ENCODE measurements at places on chromosomes 11 and 22. TPM values are rescaled to one million over a fixed set of nuclear protein-coding genes. Genes with fewer than 3 reads are reported as not detected.

The PRAME gene
- not detected for total RNA-seq

The TMEM121B gene
- 1.6 TPM for total RNA-seq

The PGM2L1 gene
- total RNA-seq = 3.5 TPM

The HOATZ gene
- total RNA-seq = not detected

The CASP5 gene
- total RNA-seq = not detected

The DUSP8 gene
- total RNA-seq = under 0.01 TPM

The PPFIBP2 gene
- 3.0 TPM for total RNA-seq

The ADORA2A gene
- total RNA-seq = 7.0 TPM

The SLC6A5 gene
- total RNA-seq = not detected

The KLHDC7B gene
- total RNA-seq = not detected

The LRRC74B gene
- total RNA-seq = not detected

The NXPE2 gene
- total RNA-seq = not detected

The CACNA1I gene
- total RNA-seq = 0.16 TPM

The PKNOX2 gene
- total RNA-seq = 2.6 TPM

The CLDN5 gene
- 11.2 TPM for total RNA-seq
